NCI-H524 (cell line): ENCODE measurements at places on chromosomes 4 and X.
A peak's percentile ranks its signal among the peaks of the same experiment; 100 is the strongest.

- DNase-seq, result no peak
These were observed 12.7 kb downstream of the KLHL34 start for GRCh38 chrX:21645431-21645830.

DNA sequence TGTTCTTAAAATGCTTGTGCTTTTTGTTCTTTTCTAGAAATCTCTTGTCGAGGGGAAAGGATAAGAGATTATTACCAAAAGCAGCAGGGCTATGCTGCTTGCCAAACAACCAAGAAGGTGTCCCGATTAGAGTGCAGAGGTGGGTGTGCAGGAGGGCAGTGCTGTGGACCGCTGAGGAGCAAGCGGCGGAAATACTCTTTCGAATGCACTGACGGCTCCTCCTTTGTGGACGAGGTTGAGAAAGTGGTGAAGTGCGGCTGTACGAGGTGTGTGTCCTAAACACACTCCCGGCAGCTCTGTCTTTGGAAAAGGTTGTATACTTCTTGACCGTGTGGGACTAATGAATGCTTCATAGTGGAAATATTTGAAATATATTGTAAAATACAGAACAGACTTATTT lies 81.5 kb upstream of the PACRGL start:
- DNase-seq, result no peak

DNA sequence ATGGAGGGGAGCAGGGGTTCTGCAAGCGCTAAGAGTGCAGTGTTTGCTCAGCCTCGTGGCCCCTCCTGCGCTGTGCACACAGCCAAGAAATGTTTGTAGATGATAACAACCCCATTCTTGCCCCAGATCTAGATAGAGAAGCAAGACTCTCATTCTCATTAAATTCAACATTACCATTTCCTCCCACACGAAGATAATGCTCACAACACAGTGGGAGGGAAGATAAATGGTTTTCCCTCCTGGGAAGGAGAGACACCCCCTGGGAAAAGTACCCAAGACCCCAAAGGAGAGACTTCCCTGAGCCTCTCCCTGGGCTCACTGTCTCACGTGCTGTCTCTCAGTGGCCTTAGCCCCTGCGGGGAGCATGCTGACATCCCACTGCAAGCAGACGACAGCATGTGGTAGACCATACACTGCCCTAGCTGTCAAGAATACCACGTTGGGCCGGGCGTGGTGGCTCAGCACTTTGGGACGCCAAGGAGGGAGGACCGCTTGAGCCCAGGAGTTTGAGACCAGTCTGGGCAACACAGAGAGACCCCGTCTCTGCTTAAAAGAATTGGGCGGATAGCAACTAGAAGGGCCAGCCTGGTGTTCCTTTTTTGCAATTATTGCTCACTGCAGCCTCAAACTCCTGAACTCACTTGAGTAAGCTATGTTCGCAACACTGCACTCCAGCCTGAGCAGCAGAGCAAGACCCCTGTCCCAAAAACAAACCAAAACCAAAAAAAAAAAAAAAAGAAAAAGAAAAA lies 34.9 kb upstream of the IQSEC2 start:
- DNase-seq, result no peak

DNA sequence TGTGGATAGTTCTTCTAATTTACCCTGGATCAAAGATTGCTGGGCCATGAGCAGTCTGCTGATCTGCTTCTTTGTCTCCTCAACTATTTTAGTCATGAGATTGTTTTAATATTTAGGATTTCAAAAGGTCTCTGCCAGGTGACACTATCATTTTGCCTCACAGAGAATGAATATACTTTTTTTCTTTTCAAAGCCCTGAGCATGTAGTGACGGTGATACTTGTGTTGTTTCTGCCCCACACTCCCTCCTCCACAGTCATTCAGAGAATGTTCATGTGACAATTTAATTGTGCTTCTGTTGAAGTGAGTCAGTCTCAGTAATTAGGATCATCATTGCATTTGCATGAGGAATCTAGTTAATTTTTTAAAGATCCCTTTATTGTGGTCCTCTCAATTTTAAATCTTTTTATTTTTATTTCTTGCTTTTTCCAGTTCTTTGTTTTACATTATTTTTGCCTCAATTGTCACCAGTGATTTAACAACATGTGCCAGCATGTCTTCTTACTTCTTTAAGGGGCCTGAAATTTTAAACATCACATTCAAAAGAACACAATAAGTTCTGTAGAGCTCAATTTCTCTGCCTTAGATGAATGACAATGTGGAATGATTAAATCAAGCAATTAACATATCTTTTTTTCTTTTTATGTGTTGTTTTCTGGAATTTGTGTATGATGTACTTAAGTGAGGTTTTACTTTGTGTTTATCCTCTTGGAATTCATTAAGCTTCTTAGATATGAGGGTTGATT lies 12.3 kb downstream of the MMRN1 start:
- no peak for DNase-seq

DNA sequence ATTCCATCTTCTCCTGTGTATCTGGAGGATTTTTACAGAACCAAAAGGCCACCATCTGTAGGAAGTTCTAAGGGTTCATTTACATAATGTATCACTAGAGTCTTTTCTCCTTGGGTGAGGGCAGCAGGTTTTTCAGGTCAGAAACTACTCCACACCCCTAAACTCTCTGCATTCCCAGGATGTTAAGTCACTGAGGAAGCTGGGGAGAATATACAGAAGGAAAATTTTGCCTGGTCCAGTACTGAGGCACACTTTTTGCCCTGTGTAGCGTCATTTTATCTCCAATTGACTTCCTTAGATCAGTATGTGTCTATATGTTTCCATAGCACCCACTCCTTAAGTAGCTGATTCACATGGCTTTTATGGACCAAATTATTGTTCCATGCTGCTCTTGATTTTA lies 17.0 kb downstream of the XKRX start:
- no peak for DNase-seq

DNA sequence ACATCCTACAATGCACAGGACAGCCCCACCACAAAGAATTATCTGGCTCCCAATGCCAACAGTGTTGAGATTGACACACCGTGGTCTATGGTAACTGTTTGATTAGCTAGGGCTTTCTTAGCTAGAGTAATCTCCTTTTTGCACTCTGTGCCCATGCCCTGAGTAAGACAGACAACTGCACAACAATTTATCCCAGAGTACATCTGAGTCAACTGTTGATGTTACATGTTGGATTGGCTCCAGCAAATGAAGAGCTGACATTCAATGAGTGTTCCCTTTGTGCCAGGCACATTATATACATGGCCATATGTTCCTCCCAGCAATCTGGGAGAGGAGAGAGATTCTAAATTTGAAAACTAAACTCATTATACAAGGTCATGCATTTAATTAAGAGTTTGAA lies 3.9 kb upstream of the FAM9C start:
- DNase-seq, result peak; percentile 68

DNA sequence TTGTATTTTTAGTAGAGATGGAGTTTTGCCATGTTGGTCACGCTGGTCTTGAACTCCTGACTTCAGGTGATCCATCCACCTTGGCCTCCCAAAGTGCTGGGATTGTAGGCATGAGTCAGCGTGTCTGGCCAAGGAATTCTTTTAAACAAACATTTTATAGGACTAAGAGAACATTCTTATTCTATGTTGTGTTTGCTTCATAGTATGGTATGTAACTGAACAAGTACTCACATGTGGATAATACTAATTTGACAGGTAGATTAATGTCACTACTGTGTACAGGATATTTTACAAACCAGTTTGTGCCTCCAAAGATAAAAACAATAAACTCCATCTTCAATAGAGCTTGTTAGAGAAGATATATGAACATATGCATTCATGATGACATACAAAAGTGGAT lies 1353.4 kb downstream of the PCDH7 start:
- no peak for DNase-seq

DNA sequence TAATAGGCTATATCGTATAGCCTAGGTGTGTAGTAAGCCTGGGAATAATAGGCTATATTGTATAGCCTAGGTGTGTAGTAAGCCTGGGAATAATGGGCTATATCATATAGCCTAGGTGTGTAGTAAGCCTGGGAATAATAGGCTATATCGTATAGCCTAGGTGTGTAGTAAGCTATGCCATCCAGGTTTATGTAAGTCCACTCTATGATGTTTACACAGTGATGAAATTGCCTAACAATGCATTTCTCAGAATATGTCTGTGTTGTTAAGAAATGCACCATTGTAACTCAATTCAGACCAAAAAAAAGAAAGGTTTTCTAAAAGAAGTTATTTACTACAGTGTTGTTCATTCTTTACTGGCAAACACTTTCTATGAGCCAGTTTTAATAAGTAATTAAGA lies 1387.2 kb downstream of the STIM2 start:
- no peak for DNase-seq

DNA sequence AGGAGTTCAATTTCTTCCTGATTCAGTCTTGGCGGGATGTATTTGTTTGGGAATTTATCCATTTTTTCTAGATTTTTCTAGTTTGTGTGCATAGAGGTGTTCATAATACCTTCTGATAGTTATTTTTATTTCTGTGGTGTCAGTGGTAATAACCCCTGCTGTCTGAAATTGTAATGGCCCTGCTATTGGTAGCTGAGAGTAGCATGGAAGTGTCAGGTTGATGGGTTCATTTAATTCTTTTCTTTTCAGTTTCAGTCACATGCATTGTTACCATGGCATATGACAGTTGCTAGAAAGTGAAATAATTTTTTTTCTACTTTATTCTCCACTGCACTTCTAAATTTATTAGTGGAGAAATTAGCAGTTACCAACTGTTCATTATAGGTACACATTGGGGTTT lies 20.7 kb downstream of the AR start:
- no peak for DNase-seq
